Activated naive CD4-positive, alpha-beta T cell (primary cell): ENCODE measurements at places on chromosomes 3 and 15.

DNA sequence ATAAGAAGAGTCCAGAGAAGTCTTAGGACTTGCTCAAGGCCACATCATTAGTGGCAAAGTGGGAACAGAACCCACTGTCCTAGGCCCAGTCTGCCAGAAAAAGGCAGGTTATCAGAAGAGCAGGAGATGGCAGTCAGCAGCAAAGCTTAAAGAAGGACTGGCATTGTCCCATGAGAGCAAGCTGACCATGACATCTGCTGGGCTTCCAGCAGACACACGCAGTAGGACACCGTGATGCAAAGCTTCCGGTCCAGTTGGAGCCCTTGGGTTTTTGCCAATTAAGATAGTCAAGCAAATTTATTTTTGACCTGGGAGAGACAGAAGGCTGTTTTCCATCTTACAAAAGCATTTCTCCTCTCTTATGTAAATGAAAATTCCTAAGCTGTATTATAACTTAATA is 42.1 kb downstream of the ZBTB38 start:
- DNase-seq = no peak

DNA sequence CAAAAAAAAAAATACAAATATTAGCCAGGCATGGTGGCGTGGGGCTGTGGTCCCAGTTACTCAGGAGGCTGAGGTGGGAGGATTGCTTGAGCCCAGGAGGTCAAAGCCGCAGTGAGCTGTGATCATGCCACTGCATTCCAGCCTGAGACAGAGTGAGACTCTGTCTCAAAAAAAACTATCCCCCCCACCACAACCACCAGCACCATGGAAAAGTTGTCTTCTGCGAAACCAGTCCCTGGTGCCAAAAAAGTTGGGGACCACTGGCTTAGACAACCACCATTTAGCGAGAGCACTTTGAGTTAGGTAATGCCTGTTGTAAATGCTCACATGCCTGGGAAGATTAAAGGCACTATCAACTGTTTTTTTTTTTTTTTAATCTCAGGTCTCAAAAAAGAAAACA is 15.4 kb downstream of the ARHGAP31 start:
- DNase-seq = no peak

DNA sequence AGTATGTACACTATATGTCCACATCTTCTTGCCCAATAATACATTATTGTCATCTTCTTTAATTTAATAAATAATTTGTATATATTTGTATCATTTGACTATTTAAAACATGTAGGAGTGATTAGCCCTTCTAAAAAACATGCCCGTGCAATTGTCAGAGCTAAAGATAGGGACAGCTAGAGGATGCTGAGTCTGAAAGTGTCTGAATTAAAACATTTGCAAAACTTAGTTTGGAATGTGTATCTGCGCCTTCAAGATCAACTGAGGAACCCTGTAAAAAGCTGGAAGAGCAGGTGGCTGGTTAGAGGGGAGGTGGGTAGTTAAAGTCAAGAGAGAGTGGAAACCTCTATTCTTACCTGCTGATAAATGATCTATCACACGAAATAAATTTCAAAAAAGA is 4.7 kb downstream of the SLITRK3 start:
- no peak for DNase-seq

GRCh38 chr3:161016417-161017313 is 88.5 kb downstream of the B3GALNT1 start:
- no peak for DNase-seq

- DNase-seq = no peak
Measured at GRCh38 chr3:16280671-16281070, 15.7 kb downstream of the OXNAD1 start.

- DNase-seq = no peak
Measured at GRCh38 chr3:144431134-144431533, 459.5 kb downstream of the DIPK2A start.

GRCh38 chr3:53218131-53218530 is 37.7 kb downstream of the TKT start:
- no peak for DNase-seq

- no peak for DNase-seq
Measured at GRCh38 chr15:98597666-98598065, 50.7 kb upstream of the IGF1R start.

GRCh38 chr3:110414855-110415254 is 656.8 kb upstream of the NECTIN3 start:
- no peak for DNase-seq

DNA sequence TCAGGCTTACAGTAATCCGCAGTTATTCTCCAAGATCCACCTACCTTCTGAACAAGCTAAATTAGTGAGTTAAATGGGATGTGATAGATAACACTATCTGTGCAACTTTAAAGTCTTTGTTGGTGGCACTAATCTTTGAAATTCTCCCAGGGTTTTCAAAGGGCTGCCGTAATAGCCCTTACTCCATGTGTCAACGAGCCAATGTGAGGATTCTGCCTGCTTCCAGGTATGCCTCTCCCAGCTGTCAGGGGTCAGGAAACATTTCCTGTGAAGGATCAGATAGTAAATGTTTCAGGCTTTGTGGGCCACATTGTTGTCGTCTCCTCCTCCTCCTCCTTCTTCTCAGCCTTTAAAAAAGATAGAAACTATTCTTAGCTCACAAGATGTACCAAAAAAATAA is 20.2 kb upstream of the SCN5A start:
- DNase-seq = no peak

DNA sequence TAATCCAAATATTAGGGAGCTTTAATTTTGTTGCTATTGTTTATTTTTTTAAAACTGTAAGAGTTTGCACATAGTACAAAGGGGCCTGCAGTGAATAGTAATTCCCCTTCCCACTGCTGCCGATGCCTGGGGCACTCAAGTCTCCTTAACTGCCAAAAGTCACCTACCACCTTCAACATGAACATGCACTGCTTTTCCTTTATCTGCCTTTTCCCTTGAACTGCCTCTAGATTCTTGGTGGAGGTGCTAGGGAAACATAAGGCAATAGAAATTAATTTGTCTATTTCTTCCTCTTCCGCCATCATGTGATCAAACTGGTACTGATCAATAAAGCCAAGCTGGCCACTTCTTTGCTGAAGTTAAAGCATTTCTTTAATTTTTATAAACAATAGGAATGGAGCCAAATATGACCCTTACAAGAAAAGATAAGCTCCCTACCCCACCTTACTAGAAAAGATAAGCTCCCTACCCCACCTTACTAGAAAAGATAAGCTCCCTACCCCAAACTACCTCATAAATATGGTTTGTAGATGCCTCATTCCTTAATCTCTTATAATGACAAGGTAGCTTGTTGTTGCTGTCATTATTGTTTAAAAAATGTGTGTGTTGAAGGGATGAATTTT is 17.4 kb upstream of the ACAP2 start:
- no peak for DNase-seq
